ENCODE measurements at places on chromosomes 11 and 22.

DNA sequence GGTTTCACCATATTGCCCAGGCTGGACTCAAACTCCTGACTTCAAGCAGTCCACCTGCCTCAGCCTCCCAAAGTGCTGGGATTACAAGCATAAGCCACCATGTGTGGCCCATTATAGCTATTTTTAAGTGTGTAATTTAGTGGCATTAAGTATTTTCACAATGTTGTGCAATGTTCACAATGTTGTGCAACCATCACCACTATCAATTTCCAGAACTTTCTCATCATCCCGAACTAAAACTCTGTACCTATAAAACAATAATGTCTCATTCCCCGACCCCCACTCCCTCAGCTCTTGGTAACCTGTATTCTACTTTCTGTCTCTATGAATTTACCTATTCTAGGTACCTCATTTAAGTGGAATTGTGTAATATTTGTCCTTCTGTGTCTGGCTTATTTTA is 7.5 kb downstream of the CFAP68 start:
- no peak for DNase-seq

DNA sequence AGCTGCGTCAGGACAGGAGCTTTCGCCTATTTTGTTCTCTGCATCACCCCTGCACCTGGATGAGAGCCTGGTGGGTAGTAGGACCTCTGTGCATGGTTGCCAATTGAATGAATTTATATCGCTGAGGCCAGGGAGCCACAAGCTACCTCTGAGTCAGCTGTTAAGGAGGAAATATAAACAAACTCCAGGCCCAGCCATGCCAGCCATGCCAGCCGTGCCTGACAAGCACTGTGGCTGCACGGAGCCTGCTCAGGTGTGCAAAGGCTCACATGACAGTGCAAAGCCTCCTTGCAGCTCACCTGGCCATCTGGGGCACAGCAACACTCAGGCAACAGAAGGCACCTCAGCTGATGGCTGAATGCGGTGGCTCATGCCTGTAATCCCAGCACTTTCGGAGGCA is 33.7 kb upstream of the LINC01488 start:
- peak; percentile 16 for DNase-seq

GRCh38 chr11:35317253-35317652 is 102.1 kb downstream of the SLC1A2 start:
- DNase-seq: no peak

DNA sequence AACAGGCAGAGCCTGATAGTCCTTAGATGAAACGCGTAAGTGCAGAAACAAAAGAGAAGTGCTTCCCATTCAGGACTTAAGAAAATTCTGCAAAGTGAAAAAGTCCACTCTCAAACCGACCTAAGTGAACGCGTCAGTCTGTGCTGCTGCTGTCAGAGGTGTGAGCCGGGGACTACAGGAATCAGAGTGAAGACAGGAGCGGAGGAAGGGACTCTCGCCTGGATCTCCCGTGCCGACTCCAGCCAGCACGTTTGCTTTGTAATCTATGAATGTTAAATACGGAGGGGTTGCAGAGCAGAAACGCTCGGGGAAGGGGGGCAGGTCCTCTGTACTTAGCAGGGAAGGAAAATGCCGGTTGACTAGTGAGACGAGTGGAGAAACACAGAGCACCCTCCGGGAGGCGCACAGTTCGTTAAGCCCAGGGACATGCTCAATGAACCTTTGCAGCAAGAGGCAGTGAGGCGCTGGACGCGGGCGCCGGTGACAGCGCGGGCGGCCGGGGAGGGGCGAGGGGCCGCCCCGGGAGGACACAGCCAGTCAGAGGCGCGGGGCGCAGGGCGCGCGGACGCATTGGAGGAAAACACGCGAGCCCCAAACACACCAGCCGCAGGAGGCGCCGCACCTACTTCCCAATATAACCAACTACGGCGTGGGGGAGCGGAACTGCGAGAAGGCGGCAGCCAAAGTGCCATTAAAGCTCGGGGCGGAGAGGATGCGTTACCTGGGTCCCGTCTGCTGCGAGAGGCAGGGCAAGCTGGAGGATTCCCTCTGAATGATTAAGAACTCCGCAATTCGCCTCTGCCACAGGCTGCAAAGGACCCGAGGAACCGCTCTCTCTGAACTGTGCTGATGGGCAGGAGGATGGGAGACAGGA is at the start of gene CNTN5:
CNTN5 (plus strand) TSS at position 598 of the 874 bp plus-strand sequence.
- no peak for DNase-seq

GRCh38 chr11:94303966-94304958 is at the start of gene IZUMO1R:
IZUMO1R (plus strand) TSS chr11:94304580; CDS start chr11:94305637, 1,057 bp downstream.
- no peak for DNase-seq

DNA sequence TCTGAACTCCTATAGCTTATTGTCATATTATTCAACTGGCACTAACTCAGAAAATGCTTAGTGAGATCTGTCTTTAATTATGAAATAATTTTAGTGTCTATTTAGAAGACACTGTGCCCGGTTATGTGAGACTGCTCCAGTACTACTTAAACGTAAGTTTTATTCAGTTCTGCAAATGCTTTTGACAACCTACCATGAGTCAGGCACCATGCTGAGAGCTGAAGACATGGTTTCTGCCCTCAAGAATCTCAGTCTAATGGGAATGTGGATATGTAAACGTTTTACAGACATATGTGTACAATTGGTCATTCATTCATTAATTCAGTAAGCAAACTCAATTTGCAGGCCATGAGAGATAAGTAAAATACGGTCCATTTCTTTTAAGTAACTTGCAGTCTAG is 40.0 kb downstream of the DCUN1D5 start:
- no peak for DNase-seq

DNA sequence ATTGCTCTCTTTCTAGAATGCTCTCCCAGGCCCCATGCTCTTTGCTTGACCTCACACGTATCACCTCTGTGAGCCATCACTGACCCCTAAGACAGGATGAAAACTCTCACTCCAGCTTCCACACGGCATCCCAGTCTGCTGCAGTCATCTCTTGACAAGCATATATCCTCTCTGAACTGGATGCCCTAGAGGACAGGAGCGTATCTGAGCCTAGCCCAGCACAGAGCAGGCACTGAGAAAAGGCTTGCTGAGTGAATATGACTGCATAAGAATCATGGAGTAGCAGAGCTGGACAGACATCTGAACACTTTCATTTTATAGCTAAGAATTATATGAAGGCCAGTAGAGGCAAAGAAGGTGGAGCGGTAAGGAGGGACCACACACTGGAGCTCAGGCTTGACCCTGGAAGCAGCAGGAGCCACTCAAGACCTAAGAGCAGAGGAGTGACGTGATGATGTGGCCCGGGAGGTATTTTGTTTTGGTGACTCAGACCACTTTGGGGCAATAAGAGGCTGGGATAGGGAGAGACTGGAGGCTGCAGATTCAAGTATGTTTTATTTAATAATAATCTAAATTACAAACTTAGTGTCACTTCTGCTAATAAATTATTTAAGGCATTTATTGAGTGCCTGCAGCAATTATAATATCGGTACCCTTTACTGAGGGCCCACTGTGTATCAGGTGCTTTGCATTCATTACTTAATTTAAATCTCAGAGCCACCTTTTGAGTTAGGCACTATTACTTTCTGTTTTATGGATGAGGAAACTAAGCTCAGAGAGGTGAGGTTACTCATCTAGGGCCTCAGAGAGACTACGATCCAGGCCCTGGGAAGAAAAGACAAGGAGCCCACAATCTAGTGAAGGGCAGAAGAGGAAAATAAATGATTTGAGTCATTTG is 42.6 kb downstream of the MAP6 start:
- no peak for DNase-seq

DNA sequence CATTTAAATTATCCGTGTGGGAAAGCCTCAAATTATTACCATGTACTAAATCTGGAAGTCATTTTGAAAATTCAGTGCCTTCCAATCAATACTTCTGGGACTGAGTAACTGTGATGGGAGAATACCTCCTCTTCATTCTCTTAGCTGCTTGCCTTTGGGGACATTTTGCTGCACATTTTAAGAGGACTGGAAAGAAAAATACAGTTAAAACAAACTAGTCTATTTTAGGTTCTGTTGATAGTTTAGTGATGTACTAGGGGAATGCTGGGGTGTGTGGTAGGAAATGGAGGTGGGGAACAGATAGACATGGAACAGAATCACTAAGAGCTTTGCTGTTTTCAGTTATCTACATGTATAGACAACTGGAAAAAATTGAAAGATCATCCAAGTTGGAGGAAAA is 65.7 kb upstream of the APOA1 start:
- DNase-seq: no peak

GRCh38 chr22:17368554-17369438 is 464 bp upstream of the CECR2 start:
- DNase-seq: peak; percentile 16

GRCh38 chr11:15519124-15519791 is 404.5 kb downstream of the INSC start:
- no peak for DNase-seq

- DNase-seq: no peak
These were observed 2.9 kb downstream of the SOX10 start for GRCh38 chr22:37981282-37982011.

GRCh38 chr11:30016588-30017363 is at the start of gene KCNA4:
KCNA4 (minus strand) TSS chr11:30017030; CDS start chr11:30012678, 4,352 bp downstream.
- no peak for DNase-seq

GRCh38 chr11:40287916-40288803 is 1171.3 kb downstream of the LRRC4C start:
- no peak for DNase-seq

GRCh38 chr11:128691802-128692752 is 1.8 kb upstream of the FLI1 start:
- DNase-seq: no peak

GRCh38 chr22:20721409-20722218 is 52.3 kb upstream of the SERPIND1 start:
- no peak for DNase-seq

DNA sequence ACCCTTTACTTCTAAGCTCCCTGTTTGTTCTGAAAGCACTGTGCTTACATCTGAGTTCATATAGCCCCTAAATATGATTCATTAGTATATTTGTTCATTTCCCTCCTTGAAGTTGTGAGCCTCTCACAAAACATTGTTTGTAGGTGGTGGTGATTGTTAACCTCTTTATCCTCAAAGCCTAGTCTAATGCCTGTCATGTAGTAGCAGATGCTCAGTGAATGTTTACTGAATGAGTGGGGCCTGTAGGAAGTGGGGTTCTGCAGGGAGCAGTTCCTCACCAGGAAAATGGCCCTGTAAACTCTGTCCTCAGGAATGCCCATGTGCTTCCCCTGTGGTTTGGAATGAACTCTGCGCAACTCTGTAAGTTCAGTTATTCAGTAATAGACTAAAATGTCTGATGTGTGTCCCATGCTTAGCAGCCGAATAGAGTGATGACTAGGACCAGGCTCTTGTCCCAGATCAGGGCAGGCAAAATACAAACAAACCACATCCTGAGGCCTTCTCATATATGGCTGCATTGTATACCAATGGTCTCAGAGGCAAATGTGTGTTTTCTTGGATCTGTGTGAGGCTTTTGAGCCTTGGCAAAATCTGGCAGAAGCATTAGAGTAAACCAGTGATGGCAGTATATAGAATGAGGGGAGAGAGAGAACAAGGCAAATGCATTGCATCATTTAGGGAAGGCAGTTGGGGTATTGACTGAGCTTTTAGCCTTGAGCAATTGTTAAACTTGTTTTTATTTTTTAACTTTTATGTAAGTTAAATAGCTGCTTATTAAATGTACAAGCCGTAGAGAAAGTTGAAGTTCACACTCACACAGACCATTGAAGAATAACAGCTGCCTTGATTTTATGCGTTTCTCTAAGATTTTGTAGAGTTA is 91.4 kb upstream of the BIRC3 start:
- DNase-seq: no peak

GRCh38 chr11:110453684-110454354 is 24.1 kb downstream of the FDX1 start:
- no peak for DNase-seq

DNA sequence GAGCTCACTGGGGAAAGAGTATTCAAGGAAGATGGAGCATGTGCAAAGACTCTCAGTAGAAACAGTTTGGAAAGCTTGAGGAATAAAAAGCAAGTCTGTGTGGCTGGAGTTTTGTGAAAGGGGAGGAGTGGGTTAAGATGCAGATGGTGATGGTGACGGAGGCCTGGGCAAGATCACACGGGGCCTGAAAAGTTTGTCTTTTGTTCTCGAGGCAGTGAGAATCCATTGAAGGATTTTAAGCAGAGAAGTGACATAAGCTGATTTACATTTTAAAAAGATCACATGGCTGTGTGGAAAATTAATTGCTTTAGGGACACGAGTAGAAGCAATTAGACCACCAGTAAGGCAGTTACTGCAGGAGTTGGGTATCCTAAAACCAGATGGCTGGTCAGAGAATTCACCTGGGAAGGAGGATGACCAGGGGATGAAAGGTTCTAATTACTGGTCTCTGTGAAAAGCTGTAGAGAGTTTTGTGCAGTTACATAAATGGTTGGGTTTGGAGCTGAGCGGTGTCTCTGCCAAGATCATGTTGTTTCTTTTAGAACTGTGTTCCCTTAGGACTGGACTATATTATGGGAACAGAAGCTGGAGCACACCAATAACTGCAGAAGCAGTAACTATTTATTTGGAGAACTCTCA is 7.1 kb downstream of the RRP8 start:
- no peak for DNase-seq

GRCh38 chr11:45621588-45621987 is 43.8 kb downstream of the CHST1 start:
- DNase-seq: no peak

- no peak for DNase-seq
These were observed 17.8 kb upstream of the PATZ1 start for GRCh38 chr22:31363885-31364465.

DNA sequence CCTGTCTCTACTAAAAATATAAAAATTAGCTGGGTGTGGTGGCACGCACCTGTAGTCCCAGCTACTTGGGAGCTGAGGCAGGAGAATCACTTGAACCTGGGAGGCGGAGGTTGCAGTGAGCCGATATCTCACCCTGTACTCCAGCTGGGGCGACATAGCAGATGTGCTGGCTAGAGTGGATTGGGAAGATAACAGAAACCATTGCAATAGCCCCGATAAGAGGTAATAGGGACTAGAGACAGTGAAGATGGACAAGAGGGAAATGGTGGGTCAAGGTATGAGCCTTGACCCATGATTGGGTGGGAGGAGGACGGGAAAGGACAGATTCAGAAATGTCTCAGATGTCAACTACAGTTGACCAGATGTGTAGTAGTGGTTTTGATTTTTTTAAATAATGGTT is 6.1 kb downstream of the SWAP70 start:
- no peak for DNase-seq

- no peak for DNase-seq
These were observed 16.5 kb downstream of the RDX start for GRCh38 chr11:110279881-110280280.

- no peak for DNase-seq
These were observed 2.5 kb upstream of the TPP1 start for GRCh38 chr11:6621711-6622211.

GRCh38 chr22:42932197-42932519 is 75.1 kb upstream of the ARFGAP3 start:
- DNase-seq: no peak

- DNase-seq: no peak
These were observed 84.6 kb upstream of the NAV2 start for GRCh38 chr11:19628018-19628417.
